ENCODE measurements at places on chromosomes 16 and 17.

GRCh38 chr17:80523956-80524712, 20.5 kb upstream of the RPTOR start:
- DNase-seq: no peak

DNA sequence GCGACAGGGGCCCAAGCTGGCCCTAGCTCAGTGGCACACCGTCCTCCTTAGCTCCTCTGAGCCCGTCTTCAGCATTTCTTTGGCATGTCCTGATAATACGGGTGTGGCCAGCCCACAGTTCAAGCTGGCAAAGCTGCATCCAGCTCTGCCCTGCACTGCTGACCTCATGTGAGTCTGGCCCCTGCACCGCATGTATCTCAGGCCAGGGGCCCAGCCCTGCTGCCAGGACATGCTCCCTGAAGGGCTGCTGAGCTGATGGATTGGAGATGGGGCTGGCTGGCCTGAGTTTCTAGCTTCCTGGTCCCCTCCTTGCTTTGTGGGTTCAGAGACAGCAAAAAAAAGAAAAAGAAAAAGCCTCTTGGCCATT, 2.4 kb downstream of the DOC2B start:
- no peak for DNase-seq

DNA sequence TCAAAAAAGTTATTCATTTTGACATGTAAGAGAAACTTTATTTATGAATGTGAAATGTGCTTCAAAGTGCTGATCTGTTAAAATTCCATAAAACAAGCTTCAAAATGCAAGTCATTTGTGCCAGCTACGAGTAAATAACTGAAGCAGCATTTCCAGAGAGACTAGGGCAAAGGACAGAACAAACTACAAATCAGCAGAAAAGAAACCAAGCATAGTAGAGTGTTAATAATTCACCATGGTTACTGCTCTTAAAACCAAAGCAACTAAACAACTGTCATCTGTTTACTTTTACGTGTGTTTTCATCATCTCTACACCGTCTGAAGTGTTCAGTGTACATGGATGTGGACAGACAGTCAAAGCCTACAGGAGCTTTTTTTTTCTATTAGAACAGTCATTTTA, 1.6 kb upstream of the ASPA start:
- DNase-seq: no peak

GRCh38 chr16:63880948-63881347, 1240.9 kb downstream of the CDH11 start:
- no peak for DNase-seq

GRCh38 chr16:77383606-77384187, 51.1 kb downstream of the ADAMTS18 start:
- no peak for DNase-seq

DNA sequence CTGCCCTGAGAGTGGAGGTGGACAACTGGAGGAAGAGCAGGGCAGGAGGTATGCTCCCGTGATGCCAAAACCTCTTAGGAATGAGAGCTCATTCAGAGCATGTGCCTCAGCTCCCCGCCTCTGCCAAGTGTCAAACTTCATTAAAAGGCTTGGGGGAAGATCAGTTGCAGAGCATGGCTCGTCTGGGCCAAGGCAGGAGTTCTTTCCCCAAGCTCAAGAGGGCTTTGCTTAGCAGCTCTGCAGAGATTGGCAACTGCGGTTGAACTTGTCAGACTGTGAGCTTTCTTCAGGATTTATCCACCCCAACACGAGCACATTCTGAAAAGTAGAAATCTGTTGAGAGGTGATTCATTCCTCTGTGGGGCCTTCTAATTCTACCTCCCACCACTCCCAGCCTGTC, 248.1 kb downstream of the HS3ST3A1 start:
- no peak for DNase-seq

DNA sequence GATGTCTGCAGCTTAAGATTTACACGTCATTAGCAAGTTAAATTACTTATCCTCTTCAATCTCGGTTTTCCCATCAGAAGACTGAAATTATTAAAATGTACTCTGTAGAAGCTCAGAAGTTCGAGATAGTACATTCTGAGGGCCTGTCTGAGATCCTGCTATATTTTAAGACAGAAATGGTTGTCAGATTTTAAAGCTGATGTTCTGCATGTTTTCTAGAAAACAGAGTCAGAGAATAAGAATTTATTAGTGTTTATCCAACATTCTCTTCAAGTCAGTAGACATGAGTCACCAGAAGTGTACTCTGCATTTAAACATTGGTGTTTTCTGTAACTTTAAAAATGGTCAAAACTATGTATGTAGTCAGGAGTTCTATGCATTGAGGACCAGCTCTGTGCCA, 155.2 kb upstream of the MYOCD start:
- no peak for DNase-seq

- no peak for DNase-seq
Measured at GRCh38 chr17:59607061-59607460, 12.6 kb upstream of the CLTC start.

DNA sequence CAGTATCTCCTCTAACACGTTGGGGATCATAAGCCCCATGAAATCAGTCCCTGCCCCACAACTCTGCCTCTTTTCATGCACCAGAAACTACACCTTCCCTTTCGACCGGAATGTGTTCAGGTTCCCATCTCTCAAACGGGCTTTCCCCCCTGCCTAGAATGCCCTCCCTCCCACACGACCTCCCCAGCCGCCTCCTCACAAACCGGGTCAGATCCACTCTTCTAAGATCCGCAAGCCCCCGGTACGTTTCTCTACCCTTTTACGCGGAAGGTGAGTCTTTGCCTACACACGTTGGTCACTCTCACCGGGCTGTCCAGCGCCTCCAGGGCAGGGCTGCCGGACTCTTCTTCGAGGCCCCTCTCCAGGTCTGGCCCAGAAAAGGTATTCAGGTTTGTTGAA, 708 bp downstream of the DHX33 start:
- no peak for DNase-seq

GRCh38 chr17:51245535-51245934, 14.3 kb downstream of the MBTD1 start:
- no peak for DNase-seq

- no peak for DNase-seq
Measured at GRCh38 chr17:78294776-78295175, 63.3 kb downstream of the TMEM235 start.

DNA sequence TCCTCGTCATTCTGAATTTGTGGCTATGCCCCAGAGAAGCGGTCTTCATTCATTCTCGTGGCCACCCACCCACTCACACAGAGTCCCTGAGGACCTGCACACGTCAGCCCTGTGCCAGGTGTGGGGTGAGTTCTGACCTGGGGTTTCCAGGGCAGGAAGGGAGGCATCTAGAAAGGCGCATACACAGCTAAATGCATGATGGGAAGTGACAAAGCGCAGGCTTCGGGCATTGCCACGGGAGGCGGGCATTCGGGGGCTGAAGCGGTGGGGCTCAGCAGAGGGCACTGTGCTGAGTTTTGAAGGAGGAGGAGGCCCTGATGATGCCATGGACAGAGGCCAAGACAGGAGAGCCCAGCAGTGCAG, 10.9 kb downstream of the UBALD2 start:
- no peak for DNase-seq

DNA sequence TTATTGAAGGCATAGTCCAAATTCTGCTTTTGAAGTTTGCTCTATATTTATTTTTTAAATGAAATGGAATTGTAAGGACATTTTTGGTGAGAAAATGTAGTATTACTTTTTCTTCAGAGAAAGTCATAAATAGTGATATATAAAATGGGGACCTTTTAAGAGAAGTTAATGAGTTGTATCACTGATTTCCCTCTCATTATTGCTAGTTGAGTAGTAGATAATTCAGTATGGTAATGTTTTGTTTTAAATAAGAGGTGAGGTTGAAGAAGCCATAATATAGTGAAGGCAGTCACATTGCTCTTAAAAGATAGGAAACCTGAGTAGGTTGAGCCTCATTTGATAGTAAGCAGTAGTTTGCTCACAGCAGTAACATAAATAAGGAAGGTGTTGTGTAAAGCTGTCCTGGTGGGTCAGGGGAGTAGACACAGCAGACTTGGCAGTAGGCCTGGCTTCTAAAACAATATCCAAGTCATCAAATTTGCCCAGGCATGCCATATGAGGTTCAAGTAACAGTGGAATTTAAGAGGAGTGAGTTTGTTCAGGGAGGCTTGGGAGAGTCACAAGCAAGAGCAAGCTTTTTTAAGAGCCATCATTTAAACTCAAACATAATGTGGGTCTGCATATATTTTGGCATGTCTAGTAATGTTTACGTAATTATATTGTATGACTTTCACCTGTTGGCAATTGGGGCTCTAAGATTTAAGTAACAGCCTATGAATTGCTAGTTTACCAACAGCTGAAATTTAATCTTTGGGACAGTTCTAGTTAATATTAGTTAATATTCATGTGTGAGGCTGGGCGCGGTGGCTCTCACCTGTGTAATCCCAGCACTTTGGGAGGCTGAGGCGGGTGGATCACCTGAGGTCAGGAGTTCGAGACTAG, 6.5 kb downstream of the NFATC3 start:
- DNase-seq: no peak

GRCh38 chr17:44844390-44844830, 3.3 kb upstream of the HIGD1B start:
- DNase-seq: no peak

GRCh38 chr17:76056882-76057281, 15.4 kb downstream of the SRP68 start:
- DNase-seq: no peak

DNA sequence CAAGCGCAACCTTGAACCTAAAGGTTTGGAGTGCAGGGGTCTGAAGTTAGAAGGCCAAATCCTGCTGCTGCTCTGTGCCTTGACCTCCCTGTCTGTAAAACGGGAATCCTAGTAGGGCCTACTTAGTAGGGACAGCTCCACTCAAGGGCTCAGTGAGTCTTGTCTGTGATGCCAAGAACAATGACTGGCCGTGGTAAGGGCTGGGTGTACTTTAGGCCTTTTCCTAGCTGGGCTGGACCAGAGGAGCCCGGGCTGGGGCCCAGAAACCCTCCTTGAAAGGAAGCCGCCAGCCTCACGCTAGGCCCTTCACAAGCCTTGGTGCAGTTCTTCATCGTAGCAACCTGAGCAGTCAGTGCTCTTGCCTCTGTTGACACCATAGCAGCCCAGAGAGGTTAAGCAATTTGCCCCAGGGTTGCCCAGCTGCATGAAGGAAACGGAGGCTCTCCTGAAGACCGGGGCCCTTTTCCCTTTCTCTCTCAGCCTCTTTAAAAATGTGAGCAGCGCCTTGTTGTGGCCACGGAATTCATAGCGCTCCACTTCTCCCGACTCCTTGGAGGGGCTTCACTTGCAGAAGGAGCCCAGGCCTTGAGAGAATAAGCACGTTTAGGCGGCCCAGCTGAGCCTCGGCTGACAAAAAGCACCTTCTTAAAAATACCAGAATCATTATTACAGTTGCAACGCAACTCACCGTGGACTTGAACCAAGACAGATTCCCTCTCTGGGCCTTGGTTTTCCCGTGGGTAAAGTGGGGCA, 4.4 kb downstream of the NECAB2 start:
- DNase-seq: no peak

DNA sequence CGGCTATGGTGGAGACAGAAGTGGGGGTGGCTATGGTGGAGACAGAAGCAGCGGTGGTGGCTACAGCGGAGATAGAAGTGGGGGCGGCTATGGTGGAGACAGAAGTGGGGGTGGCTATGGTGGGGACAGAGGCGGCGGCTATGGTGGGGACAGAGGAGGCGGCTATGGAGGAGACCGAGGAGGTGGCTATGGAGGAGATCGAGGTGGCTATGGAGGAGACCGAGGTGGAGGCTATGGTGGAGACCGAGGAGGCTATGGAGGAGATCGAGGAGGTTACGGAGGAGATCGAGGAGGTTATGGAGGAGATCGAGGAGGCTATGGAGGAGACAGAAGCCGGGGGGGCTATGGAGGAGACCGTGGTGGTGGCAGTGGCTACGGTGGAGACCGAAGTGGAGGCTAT, 24.1 kb downstream of the HEATR9 start:
- no peak for DNase-seq

DNA sequence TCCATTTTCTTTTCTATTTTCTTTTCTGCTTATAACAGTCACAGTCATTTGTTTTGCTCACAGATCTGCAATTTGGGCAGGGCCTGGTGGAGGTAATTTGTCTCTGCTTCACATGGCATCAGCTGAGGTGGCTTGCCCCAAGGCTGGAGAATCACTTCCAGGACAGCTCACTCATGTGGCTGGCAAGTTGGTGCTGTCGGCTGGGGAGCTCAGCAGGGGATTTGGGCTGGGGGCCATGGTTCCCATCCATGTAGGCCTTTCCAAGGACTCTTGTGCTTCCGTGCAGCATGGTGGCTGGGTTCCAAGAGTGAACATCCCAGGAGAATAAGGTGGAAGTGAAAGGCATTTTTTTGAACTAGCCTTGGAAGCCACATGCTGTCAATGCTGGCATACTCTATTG, 85.7 kb downstream of the MGAT5B start:
- no peak for DNase-seq

- DNase-seq: no peak
Measured at GRCh38 chr16:77668201-77668600, 54.1 kb upstream of the NUDT7 start.

- peak; percentile 27 for DNase-seq
Measured at GRCh38 chr17:32007463-32008298, 498 bp downstream of the LRRC37B start.

DNA sequence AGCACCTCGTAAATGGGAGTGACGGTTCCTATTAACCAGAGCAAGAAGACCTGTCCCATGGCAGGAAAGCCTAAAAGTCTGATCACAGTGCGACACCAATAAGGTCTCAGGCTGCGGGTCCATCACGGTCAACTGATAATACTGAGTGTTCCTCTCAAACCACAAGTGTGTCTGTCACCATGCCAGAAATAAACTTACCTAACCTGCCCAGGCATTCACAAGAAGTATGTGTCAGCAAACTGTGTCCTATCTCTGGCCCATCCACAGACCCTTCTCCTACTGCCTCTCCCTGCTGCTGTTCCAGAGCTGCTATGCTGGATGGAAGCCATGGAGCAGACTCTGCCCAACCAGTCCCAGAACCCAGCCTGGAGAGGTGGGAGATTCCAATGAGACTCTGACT, 73.5 kb downstream of the ZNF423 start:
- no peak for DNase-seq

GRCh38 chr16:12265108-12265507, 288.6 kb downstream of the SNX29 start:
- DNase-seq: no peak

DNA sequence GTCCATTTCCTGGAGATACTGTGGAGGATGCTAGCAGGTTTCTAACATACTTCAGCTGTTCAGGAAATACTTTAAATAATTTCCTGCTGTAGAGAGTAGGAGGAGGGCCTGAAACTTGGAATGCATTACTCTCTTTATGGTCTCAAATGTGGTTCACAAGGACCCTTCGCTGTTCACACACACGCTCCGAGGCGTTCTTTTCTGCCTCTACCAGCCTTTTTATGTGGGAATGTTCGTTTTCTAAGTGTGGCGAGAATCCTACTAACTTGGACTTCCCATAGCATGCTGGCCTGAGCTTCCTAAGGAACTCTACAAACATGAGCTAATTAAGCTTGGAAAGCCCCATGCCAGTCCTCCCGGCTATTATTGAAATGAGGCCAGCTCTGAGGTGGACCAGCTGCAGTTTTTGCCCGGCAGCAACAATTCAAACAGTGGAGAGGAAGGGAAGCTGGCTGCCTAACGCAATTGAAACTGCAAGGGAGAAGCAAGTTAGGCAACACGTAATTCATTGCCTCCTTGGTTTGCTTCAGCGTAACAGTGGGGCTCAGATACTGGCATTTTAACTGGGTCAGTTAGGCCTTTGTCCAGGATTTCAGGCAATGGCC, 18.9 kb downstream of the KPNA2 start:
- no peak for DNase-seq

GRCh38 chr16:49362230-49362629, 11.4 kb upstream of the C16orf78 start:
- DNase-seq: no peak

- DNase-seq: no peak
Measured at GRCh38 chr17:74307984-74308773, 17.8 kb upstream of the KIF19 start.

Measured in activated CD4-positive, alpha-beta T cell treated with anti-CD3 and anti-CD28 coated beads for 24 hours (primary cell).